EL (cell line): ENCODE measurements at places on chromosomes 2 and 18.

GRCh38 chr2:152055366-152056108, 43.3 kb downstream of the CACNB4 start:
- DNase-seq = no peak

DNA sequence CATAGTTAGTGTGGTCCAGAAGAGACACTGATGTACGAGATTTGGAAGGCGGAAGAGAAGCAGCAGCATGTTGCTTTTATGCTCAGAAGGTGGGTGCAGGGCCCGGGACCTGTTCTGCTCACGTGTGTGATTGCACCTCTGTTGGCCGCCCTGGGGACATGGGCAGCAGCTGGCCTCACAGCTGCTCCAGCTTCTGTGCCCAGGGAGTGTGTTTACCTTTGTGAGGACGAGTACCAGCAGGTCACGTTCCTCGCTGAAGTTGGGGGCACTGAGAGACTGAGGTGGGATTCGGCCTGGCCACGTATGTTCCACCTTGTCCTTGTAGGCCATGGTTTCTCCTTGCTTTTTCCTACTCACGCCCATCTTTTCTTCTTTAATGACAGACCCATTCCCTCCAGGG, 86.3 kb downstream of the PMAIP1 start:
- no peak for DNase-seq

- peak; percentile 12 for DNase-seq
Measured at GRCh38 chr2:100321179-100321865, 979 bp downstream of the LONRF2 start.

DNA sequence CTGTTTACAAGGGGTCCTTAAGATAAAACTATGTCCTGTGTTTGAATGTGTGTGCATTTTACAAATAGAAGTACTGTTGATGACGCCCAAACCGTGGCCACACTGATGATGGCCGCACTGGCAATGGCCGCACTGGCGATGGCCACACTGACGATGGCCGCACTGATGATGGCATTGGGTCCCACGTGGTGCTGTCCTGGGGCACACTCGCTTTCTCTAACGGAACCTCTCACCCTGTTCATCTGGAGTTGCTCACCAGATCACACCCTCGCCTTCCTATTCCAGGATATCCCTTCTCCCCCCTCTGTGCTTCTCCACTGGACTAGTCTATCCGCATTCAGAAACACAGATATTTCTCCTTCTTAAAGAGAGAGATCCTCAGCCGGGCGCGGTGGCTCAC, 192.4 kb downstream of the EIPR1 start:
- no peak for DNase-seq

GRCh38 chr2:241315879-241316631, at the start of gene SEPTIN2:
Gene SEPTIN2 (plus strand): TSS chr2:241315925. CDS start chr2:241324233, 8,308 bp downstream.
- no peak for DNase-seq

DNA sequence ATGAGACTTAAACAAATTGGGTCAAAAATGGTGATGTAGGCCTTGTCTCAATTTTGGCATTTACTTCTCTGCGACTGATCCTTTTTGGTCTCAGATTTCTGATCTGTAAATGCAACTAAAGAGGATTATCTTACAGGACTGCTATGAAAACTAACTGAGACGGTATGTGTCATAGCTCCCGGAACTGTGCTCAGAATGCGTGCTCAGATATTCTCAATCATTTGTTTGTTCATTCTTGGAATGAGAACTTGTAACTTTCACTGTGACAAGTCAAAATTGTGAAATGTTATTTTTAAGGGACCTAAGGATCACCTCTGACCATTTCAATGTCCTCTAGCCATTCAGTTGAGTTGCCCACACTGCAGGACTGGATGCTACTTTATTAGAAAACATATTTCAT, 498.2 kb upstream of the PIK3C3 start:
- DNase-seq = no peak
